ENCODE measurements at places on chromosomes 6 and 20.

DNA sequence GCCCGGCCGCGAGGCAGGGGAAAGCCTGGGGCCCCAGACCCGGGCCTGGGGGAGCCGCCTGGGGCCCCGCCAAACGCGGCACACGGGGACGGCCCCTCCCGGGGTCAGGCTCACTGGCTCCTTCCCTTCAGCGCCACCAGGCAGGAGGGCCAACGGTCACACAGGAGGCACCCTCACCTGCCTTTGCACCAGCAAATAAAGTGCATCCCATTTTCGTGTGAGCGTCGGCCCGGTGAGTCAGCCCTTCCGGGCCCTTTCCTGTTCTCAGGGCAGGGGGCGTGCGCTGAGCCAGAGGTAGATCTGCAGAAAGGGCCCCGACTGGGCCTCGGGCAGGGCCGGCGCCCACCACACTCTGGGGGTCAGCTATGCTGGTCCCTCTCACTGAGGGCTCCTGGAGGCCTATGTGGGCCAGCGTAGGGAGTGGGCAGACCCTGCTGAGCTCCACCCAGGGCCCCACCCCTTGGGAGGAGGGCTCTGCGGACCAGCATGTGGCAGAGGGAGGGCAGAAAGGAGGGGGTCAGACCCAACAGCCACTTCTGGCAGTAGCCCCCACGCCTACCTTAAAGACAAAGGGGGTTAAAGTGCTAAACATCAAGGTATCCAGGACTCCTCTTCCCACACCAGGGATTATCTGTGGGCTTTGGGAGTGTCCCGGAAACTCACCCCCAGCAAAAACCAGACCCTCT is 931 bp upstream of the UCKL1 start:
- DNase-seq, result peak; percentile 45

GRCh38 chr6:41200296-41200900 is 551 bp downstream of the TREML2 start:
- DNase-seq, result peak; percentile 81

DNA sequence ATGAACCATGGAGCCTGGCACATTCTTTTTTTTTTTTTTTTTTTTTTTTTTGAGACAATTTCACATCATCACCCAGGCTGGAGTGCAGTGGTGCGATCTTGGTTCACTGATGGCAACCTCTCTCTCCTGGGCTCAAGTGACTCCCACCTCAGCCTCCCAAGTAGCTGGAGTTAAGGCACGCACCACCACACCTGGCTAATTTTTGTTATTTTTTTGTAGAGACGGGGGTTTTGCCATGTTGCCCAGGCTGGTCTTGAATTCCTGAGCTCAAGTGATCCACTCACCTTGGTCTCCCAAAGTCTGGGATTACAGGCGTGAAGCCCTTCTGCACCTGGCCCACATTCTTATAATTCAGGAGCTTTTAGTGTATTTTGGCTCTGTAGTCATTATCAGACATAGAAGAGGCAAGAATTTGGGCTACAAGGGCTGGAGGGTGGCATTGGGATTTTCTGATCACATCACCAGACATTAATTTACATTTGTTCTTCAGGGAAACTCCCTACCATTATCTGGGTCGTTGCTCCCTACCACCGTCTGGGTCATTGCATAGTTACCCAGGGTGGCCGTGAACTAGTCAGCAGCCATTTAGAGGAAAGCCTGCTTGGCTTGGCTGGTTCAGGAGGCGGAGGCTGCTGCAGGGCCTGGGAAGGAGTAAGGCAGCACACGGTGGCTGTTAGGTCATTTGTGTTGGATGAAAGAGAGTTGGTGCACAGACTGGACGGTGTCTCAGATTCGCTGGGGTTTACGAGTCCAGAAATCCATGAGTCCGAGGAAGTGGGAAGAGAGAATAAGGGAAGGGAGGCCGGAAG is 17.6 kb downstream of the ARID1B start:
- no peak for DNase-seq

DNA sequence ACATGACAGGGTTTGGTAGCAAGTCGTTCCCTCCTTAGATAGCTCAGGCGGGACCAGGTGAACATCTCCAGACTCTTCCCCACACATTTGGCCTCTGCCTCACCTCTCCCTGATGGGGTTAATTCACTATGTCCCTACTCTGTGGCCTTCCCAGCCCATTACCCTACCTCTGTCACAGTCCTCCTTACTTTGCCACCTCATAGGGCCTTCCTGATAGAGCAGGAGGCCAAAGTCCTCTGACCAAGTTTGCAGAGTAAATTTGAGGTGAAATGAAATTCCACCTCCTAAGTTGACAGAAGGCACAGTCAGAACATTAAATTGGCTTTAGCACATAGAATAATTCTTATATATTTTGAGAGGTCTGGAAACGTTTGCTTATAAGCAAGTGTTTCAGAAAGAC is 53.1 kb upstream of the ARMC2 start:
- no peak for DNase-seq

DNA sequence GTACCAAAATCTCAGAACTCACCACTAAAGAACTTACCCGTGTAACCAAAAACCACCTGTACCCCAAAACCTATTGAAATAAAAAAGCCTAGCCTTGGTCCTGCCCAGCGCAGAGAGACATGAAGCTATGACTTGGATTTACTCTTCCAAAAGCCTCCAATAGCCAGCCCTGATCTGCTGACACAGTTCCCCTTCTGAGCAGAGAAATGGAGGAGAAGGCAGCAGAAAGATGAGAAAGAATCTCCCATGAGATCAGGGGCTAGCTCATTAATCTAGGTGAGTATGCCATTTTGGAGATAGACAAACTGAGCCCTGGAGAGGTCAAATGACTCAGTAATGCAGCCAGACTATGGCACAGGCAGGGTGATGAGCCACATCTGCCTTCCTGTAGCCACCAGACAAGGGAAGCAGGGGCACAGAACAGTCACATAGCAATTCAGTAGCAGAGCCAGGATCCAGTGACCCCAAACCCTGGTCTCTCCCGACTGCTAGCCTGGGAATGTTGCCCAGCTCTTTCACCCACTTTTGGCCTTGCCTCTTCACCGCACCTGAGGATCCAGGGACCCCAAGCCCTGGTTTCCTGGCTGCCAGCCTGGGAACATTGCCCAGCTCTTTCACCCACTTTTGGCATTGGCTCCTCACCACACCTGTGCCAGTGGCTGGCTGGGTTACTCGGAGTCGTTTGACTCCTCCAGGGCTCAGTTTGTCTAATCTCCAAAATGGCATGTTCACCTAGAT is 7.2 kb upstream of the SDCBP2 start:
- no peak for DNase-seq

Data from NK-92 treated with Interleukin-12 subunit alpha and Interleukin-12 subunit beta, amount 100 ng/mL, for 24 hours (cell line).